Myometrial cell (primary cell): ENCODE measurements at places on chromosomes 7 and 10. TPM values are rescaled to one million over a fixed set of nuclear protein-coding genes. Genes with fewer than 3 reads are reported as not detected.

The NOS3 gene
- total RNA-seq, result 8.9 and 11.0 TPM in 2 replicates

The CAMK2G gene
- 21.4 and 23.6 TPM in 2 replicates for total RNA-seq

The SKAP2 gene
- total RNA-seq, result 19.6 and 24.3 TPM in 2 replicates

The TLX1 gene
- not detected in 2 replicates for total RNA-seq

The ELMO1 gene
- total RNA-seq, result not detected in 2 replicates

The KIAA1549 gene
- total RNA-seq, result 1.2 and 1.4 TPM in 2 replicates

The STK17A gene
- 60.5 and 70.4 TPM in 2 replicates for total RNA-seq

The H2AZ2 gene
- total RNA-seq, result 151 and 162 TPM in 2 replicates

The MPP7 gene
- under 0.01 and 2.3 TPM in 2 replicates for total RNA-seq

The LIPN gene
- total RNA-seq, result not detected in 2 replicates

The PRSS37 gene
- not detected in 2 replicates for total RNA-seq

The PNLIPRP1 gene
- not detected in 2 replicates for total RNA-seq

The CLCN1 gene
- not detected in 2 replicates for total RNA-seq

The CWF19L1 gene
- 22.5 and 35.3 TPM in 2 replicates for total RNA-seq

The MYOZ1 gene
- total RNA-seq, result 0.53 TPM in 1 of 2 replicates, not detected in the other
